ENCODE measurements at places on chromosomes 16 and 17.

- DNase-seq: peak; percentile 24
Measured at GRCh38 chr17:10290041-10290440, 82.8 kb downstream of the MYH13 start.

- DNase-seq: peak; percentile 57
Measured at GRCh38 chr16:54178478-54178976, 108.1 kb downstream of the IRX3 start.

- no peak for DNase-seq
Measured at GRCh38 chr17:75485688-75486087, 29.3 kb downstream of the TMEM94 start.

- no peak for DNase-seq
Measured at GRCh38 chr16:74740795-74741304, 33.8 kb downstream of the FA2H start.

DNA sequence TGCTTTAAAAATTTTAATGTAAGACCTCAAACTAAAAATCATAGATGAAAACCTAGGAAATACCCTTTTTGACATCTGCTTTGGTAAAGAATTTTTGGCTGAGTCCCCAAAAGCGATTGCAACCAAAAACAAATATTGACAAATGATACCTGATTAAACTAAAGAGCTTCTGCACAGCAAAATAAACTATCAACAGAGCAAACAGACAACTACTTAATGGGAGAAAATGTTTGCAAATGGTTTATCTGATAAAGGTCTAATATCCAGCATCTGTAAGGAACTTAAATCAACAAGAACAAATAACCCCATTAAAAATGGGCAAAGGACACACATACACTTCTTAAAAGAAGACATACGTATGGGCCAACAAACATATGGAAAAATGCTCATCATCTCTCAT, 242.5 kb downstream of the BCAS3 start:
- DNase-seq: no peak

GRCh38 chr17:2064520-2064971, 9.6 kb downstream of the HIC1 start:
- no peak for DNase-seq

GRCh38 chr16:57066625-57067024, 25.8 kb upstream of the CPNE2 start:
- DNase-seq: no peak

DNA sequence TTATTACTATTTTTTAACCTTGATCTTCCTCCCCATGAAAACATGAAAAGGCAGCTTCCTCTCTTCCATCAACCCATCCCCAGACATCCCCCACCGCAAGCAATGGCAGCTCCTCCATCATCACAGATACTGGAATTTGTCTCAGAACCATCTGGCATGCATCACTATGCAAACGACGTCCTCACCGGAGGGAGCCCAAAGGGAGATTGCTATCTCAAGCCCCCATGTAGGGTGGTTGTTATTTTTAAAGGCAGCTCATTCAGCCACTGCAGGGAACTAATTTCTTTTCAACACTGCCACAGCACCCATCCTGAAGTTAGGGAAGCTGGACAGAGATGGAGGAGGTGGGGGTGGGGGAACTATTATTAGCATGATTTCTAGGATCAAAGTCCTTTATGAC, 222.5 kb downstream of the FOXL1 start:
- DNase-seq: no peak

DNA sequence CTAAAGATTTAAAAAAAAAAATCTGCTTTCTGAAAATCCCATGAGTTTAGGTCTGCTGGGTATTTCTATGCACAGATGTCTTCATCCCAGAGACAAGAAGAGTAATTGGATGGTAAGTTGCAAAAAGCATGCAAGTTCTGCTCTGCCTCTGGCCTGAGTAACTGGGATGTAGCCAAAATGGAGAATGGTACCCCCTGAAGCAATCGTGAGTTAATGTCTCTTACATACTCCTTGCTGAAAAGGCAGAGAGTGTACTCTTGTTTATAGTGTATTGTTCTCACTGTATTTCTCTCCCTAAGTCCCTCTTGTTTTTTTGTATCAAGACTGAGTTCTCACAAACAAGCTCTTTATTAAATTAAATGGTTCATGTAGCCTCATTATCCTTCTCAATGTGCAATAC, 259.0 kb downstream of the IRX3 start:
- no peak for DNase-seq

DNA sequence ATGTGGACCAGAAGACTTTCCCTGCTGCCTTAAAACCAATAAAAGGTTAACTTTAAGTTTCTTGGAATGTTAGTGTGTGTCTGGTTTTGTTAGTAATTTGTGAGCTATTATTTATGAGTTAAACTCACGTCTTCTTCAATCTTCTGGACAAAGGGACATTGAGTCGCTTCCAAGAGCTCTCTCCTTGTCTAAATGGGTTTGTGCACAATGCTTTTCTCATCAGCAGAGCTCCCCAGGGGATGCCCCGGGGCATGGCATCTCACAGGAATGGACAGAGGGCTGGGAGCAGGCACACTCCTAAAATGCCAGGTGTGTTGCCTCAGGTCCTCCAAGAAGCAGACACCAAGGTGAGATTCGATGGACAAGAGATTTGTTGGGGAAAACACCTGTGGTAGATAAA, 90.5 kb downstream of the RGS9 start:
- no peak for DNase-seq

DNA sequence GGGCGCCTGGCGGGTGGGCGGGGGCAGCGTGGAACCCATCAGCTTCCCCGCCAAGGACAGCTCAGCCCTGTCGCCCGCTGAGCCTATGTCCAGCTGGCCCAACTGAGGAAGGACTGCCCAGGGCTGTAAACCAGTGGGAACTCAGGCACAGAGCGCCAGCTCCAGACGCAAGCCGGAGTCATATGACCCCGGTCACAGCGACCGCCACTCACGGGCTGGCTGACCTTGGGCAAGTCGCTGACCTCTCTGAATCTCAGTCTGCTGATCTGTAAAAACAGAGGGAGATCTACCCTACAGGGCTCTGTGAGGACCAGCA, 170.0 kb downstream of the C16orf78 start:
- DNase-seq: no peak

GRCh38 chr17:48717367-48718226, 4.7 kb downstream of the PRAC1 start:
- no peak for DNase-seq

DNA sequence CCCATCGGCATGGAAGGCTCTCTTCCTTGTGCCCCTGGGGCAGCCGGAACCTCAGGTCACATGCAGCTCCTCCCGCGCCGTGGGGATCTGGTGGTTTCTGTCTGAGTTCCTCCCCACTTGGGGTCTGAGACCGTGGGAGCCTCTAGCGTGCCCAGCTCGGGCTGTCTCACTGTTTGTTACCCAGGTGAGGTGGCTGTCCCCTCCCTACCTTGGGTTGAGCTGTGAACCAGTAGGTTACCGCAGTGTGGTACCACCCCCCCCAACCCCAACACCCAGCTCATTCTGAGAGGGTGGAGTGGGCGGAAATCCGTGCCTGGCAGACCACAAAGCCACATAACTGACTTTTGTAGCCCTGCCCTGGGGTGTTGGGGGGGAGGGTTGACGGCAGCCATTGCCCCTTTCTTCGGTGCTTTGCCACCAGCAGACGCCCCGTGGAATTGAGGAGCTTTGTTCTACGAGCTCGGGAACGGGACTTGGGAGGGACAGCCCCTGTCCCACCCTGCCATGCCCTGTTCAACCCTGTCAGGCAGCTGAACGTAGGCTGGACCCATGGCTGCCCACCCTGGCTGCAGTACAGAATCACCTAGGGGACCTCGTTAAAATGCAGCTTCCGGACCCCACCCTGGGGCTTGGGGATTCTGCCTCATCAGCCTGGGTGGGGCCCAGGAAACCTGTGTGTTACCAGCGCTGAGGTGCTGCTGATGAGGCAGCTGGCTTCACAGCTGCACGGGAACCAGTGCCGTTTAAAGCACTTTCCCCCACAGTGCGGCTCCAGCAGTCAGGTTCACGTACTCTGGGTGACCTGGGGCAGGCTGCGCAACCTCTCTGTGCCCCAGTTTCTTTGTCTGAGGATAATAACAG, 18.5 kb downstream of the RAP1GAP2 start:
- DNase-seq: no peak

DNA sequence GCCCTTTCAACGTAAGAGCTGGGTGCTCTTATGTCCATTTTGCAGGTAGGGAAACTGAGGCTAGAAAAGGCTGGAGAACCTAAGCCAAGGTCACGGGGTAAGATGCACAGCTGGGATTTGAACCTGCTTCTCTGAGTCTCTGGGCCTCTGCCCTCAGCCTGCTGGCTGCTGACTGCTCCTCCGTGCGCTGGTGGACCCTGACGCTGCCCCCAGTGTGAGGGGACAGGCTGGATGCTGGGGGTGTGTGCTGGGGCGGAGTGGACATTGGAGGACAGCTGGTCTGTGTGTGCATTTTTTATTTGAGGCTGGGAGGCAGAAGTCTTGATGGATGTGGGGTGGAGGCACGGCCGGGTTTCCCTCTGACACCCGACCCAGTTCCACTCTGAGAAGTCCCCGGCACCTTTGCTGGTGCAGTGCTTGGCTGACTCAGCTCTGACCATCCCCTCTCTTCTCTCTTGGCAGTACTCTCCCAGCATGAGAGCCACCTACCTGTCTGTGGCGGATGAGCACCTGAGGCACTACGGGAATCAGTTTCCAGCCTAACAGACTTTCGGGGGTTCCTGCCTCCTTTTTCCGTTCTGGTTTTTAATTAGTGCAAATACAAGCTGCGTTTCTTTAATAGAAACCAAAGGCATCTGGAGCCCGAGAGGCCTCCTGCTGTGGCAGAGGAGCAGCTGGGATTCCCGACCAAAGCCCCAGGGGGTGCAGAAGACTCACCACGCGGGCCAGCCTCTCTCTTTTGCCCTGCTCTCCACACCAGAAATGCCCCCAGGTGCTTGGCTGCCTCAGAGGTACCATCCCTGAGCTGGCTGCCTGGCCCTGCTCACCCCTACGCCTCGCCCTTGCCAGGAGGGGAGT, 14.1 kb upstream of the DNAI2 start:
- no peak for DNase-seq

GRCh38 chr17:21373036-21373435, 3.1 kb upstream of the KCNJ12 start:
- DNase-seq: no peak

GRCh38 chr16:54275956-54276355, 10.6 kb downstream of the IRX3 start:
- no peak for DNase-seq

- no peak for DNase-seq
Measured at GRCh38 chr16:87336434-87337240, 19.4 kb upstream of the C16orf95 start.
